Cerebellum (tissue), 4 donors: ENCODE measurements at places on chromosomes 12 and 14. TPM values are rescaled to one million over a fixed set of nuclear protein-coding genes. Genes with fewer than 3 reads are reported as not detected.

The TCL1A gene
- not detected for total RNA-seq

The HSPB8 gene
- total RNA-seq: 1.3 TPM

The HHIPL1 gene
- 4.3 TPM for total RNA-seq

The TMPRSS12 gene
- not detected for total RNA-seq

The SPTB gene
- 15.4 TPM for total RNA-seq

The CCDC197 gene
- not detected for total RNA-seq

The TAS2R50 gene
- total RNA-seq: 17.1 TPM

The KCNJ8 gene
- total RNA-seq: 4.1 TPM

The RERGL gene
- 0.91 TPM for total RNA-seq

The PLEKHD1 gene
- 1.3 TPM for total RNA-seq

The PLXNC1 gene
- total RNA-seq: 105 TPM

The DHRS2 gene
- 0.27 TPM for total RNA-seq

The MDGA2 gene
- total RNA-seq: 34.9 TPM

The FGF23 gene
- not detected for total RNA-seq

The GDF3 gene
- not detected for total RNA-seq

The IFI27 gene
- total RNA-seq: 5.6 TPM

The JDP2 gene
- 6.4 TPM for total RNA-seq

The PLCZ1 gene
- total RNA-seq: 0.82 TPM

The TCL1B gene
- not detected for total RNA-seq

The OAS1 gene
- 2.6 TPM for total RNA-seq

The ASCL1 gene
- total RNA-seq: 14.0 TPM

The NKX2-8 gene
- not detected for total RNA-seq

The DENND5B gene
- total RNA-seq: 65.3 TPM

The SDR39U1 gene
- total RNA-seq: 17.6 TPM

The RERG gene
- total RNA-seq: 20.7 TPM
